Stimulated activated memory B cell treated with anti-CD40 and anti-IgM and Interleukin-4, amounts not matched to agents 10 μg/mL and 1 μg/mL and 100 μg/mL, for 72 hours (primary cell): ENCODE measurements at places on chromosomes 11 and 22.

DNA sequence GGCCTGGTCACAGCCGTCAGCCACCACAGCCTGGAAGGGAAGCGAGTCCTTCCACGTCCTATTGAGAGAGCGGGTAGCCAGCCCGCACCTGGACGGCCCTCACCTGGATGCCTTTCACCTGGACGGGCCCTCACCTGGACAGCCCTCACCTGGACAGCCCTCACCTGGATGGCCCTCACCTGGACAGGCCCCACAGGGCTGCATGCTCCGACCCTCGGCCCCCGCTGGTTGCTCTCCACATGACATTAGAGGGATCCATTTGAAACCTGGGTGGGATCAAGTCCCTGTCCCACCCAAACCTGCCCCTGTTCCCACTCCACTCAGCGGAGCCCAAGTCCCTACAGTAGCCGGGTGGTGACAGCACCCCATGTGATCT lies 3.7 kb downstream of the C1QTNF6 start:
- no peak for ATAC-seq

DNA sequence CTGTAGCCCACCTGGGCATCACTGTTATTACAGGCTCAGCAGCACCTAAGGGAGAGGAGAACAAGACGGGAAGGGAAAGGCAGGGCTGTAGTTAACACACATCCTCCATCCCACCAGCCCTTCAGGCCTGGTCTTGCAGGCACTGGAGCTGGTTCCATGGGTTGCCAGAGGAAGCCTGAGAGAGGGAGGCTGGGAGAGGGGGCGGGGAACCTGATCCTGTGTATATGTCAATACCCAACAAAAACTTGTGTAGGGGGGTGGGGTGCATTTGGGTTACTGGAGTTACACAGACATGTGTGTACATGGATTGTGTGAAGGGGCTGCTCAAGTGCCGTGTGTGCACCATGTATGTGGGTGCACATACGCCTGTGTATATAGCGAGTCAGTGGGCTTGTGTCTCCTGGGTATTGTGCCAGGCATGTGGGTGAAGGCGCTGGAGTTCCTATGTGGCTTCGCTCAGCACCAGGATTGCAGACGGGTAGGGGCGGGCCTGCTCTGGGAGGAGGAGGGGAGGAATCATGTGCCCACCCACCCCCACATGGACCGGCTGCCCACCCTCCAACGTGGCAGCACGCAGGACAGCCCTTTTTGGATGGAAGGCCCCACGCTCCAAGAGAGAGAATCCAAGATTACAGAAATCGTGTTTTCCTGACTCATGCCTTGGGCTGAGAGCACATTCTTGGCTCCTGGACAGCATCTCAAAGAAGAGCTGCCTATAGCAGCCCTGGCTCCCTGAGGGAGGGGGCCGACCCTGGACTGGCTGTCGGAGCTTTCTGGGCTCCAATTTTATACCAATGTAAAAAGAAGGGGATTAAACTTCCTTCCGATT lies 4.2 kb upstream of the SERPINH1 start:
- ATAC-seq: no peak

- no peak for ATAC-seq
Observed at GRCh38 chr11:14852571-14853177, 39.4 kb downstream of the CYP2R1 start.

GRCh38 chr22:38049812-38050619 lies 7.2 kb upstream of the PICK1 start:
- ATAC-seq: no peak

DNA sequence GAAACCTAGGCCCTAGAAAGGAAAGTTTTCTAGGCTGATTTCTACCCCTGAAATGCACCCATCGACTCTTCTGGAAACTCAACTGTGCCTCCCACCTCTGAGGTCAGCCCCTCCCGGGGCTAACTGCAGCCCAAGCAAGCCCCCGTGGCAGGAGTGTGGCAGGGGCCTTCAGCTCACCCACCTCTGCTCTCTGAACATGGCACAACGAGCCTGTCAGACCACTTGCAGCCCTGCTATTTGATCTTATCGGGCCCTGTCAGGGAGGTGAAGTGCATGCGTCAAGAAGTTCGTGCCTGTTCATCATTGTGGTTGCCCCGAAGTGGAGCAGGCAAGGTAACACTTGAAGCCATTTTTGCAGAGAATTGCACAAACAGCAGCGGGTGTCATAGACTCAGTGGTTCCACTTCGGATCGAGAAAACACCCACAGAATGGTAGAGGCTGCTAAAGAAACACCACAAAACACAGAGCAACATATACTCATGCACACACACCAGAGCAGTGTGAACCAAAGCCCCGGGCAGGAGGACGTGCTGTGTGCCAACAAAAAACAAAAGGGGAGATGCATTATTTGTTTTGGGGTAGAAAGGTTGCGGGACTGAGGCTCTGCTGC lies 262.7 kb downstream of the ETS1 start:
- no peak for ATAC-seq

GRCh38 chr11:88206751-88207150 lies 31.5 kb upstream of the RAB38 start:
- no peak for ATAC-seq

DNA sequence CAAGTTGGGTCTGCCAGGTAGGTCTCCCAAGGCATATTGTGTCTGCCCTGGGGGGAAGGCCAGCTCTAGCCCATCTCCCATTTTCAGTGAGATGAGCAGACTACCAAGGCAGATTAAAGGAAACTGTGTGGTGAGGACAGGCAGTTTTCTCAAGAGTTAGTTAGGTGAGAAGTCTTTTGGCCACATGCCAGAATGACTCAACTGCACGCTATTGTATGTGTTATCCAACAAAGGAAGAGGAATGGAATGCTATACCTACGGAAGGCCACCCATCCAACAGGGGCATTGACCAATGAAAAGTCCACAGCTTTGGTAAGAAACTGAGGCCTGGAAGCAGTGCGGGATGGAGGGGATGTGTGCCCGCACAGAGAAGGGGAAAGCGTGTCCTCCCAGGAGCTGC lies 941.7 kb downstream of the NTM start:
- no peak for ATAC-seq

GRCh38 chr11:34627197-34627596 lies 6.3 kb downstream of the EHF start:
- no peak for ATAC-seq

DNA sequence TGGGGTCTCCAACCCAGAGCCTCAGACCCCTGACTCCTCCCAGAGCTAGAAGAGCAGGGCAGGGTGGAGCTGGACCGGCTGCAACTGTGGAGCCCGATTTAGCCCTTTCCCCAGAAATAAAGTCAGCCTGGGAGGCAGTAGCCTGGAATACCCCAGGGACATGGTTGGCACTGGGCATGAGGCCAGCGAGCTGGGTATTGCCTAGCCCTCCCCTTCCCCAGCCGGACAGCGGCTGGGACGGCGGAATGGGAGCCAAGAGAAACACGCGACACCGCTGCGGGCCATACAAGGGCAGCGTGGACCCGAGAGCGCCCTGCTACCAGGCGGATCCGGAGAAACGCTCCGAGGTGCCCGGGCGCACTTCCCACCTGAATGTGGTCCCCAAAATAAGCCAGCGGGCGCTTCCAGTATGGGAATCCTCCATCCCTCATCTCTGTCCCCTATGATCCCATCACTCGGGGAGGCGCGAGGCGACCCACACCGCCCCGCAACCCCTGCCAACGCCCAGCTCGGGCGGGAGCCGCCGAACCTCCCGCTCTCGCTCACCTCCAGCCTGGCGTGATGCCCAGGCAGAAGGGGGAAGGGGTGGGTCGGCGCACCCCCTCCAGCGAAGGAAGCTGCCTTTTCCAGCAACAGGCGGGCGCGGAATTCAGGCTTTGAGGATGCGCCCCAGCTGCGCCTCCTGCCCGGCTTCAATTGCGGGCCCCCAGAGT lies 758 bp downstream of the MCAM start:
- no peak for ATAC-seq

- ATAC-seq: no peak
Observed at GRCh38 chr22:36565686-36566085, 36.7 kb upstream of the EIF3D start.

DNA sequence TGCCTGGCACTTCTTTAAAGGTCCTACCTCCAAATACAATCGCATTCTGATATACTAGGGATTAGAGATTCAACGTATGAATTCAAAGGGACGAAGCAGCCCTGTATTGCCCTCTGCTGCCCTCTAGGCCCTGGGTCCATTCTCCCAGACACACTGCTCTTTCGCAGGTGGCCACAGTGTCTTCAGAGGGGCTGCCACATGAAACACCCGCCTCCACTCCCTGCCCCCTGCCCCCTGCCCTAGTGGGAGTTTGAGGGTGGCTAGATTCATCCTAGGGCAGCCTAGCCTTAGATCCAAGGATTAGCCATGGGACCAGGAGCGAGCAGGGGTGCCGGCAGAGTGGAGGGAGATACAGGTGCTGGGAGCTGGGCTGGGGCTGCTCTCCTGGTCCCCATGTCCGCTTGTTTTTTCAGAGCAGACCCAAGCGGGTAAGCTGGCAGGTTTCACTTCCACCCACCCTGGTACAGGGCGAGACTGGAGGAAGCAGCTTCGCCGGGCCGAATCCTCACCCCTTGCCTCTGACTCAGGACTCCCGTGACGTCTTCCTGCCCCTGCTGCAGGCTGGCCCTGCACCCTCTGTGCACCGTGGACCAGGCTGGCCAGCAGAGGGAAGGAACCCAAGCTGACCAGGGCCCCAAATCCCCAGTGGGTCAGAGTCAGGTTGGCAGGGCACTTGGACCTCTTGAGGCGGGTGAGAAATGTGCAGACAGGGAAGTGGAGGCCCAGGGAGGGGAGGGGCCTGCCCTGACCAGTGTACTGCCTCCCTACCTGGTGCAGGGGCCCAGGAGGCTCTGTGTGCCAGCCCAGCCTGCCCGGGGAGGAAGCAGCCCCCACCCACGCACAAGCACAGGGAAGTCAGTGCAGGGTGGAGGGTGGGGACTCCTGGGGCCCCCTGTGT lies 28.4 kb upstream of the HMOX1 start:
- ATAC-seq: peak; percentile 84

- ATAC-seq: no peak
Observed at GRCh38 chr11:70298243-70298915, 27.9 kb downstream of the PPFIA1 start.

DNA sequence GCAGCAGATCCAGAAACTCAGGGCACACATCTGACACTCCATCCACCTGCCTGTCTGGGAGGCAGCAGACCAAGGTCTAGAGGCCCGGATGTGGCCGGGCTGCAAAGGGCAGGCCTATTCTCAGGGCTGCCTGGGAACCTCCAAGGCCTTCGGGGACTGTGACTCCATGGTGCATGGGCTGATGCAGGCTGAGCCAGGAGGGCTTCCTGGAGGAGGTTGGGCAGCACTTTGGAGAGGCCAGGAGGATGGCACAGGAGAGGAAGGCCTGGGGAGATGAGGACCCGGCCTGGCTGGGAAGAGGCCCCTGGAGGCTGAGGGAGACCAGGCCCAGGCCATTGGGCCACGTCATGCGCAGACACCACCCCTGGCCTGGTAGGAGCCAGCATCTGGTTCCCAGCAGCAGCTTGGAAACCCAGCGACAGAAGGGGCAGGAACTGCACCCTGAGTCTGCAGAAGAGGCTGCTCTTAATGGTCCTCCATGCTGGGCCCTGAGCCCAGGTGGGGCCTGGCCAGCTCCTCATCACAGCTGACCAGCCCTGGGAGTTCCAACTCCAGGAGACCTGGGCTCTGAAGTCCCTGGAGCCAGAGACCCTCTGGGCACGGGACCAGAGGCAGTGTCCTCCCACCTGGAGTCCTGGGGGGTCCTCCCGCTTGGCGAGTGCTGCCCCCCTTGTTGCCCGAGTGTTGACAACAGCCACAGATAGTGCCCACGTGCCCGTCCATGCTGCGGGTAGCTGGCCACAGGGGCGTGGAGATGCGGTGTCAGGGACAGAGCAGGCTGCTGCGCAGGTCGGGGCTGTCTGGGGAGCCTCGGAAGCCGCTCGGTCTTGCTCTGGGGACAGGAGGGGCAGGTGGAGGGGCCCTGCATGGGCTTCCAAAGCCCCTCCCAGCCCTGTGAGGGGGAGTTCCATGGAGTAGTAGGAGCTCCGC lies 5.5 kb downstream of the PHLDA2 start:
- ATAC-seq: peak; percentile 14

- ATAC-seq: no peak
Observed at GRCh38 chr11:112398798-112399478, 138.3 kb upstream of the PLET1 start.

- no peak for ATAC-seq
Observed at GRCh38 chr22:48498526-48499331, 1328.9 kb downstream of the BRD1 start.

DNA sequence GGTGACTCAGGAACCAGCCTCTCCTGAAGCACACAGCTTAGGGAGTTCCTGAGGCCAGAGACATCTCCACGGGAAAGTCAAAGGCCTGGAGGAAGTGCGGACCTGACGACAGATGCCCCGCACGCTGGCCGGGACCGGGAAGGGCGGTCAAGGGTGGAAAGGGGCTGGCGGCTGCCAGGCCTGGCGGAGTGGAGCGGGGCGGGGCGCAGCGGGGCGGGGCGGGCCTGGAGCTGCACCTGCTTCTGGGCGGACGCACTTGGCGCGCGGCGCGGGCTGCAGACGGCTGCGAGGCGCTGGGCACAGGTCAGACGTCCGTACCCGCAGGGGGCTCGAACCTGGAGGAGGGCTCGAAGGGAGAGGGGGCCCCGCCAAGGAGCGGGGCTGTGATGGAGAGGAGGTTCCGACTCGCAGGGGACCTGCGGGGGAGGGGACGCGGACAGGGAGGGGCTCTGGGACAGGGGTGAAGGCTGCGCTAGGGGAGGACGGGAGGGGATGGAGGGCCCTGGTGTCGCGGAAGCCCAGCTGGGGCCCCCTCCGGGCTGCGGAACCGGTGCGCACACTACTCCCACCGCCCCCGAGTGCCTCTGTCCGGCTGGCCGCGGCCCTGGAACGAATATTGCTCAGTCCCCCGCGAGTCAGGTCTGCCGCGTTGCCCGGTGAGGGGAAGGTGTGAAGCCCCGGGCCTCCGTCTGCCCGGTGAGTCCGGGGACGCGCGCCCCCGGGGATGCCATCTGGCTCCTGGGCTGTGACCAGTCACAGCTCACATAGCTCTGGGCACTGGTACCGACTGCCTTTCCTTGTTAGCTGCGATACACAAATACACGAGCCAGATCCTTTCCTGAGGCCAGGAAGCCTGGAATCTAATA lies at the start of gene TMEM45B:
Gene TMEM45B (plus strand): TSS at position 253 of the 866 bp plus-strand sequence. CDS start 36,635 bp downstream, outside the sequence.
- peak; percentile 46 for ATAC-seq

DNA sequence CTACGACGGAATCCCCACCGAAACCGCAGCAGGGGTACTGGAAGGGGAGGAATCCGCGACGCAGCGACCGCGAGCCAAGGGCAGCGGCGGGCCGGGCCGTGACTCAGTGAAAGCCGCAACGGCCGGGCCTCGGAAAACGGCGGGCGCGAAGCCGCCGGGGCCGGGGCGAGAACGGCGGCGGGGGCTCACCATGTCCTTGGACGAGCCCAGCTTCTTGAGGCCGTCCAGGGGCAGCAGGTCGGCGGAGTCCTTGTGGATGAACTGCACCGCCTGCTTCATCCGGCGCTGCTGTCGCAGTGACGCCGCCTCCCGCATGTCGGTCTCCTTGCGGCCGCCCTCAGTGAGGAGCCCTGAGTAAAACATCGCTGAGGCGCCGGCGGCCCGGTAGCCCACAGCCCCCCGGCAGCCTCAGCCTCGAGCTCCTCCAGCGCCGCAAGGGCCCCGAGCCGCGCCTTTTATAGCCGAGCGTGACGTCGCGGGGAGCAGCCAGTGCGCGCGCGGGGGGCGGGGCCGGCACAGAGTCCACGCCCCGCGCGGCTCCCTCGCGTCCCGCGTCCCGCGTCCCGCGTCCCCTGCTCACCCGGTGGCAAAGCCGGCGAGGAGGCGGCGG lies at the start of gene NRIP3:
Gene NRIP3 (minus strand): TSS at position 429 of the 610 bp plus-strand sequence. CDS start 66 bp downstream, at position 363.
- peak; percentile 74 for ATAC-seq
